Vagina (tissue), 2 donors: ENCODE measurements at places on chromosomes 16 and 17. TPM values are rescaled to one million over a fixed set of nuclear protein-coding genes. Genes with fewer than 3 reads are reported as not detected.

DNA sequence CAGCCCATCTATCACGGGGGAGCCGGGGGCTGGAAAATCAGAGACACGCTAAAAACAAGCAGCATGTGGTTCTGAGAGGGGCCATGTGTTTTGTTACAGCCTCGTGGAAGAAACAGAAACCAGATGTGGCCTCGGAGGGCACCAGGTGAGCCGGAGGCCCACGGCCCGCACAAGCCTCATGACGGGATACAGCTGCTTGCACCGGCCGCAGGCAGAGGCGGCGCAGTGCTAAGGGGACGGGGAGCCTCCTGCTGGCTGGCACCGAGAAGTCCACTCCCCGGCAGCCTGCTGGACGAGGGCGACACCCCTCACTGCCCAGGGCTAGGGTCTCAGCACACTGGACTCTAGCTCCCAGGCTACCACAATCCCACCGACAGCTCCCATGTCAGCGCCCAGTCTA is 19.2 kb downstream of the NDUFAF8 start:
- no peak overlapping the region for H3K4me3 ChIP-seq
- H3K27ac ChIP-seq, result no peak overlapping the region
- DNase-seq, result no peak

DNA sequence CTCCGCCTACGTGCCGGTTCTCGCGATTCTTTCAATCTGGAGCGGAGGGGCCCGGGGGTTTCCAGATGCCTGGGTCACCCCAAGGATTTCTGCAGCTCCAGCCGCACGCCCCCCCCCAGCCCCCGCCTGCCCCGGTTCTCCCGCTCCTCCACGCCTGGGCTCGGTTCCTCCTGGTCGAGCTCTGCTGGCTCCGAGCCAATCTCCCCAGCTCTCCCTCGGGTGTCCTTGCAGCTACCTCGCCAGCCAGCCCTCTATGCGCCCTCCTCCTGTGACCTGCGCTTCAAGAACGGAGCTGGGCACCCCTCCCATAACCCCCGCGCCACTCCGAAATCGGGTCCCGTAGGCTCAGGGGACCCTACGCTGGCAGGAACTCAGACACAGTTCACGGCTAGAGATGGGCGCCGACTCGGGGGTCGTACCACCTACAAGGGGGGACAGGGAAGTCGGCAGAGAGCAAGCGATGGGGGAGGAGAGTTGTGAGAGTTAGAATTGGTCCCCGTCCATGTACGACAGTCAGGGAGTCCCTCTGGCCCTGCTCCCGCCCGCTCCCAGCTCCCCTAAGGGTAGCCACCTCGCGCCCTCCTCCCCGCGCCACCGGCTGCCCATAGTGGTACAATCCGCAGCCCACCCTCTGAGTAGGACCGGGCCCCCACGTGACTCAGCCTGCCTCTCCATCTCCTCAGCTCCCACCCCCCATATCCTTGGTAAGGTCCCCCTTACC is 961 bp downstream of the FGF11 start:
- peaks cover 68% of the 10 kb centered on the region for H3K4me1 ChIP-seq
- peak overlapping the region; percentile 49 for H3K4me3 ChIP-seq
- no peaks in the 10 kb centered on the region for H3K27me3 ChIP-seq
- peak overlapping the region; percentile 81 for H3K27ac ChIP-seq
- no peaks in the 10 kb centered on the region for H3K36me3 ChIP-seq

DNA sequence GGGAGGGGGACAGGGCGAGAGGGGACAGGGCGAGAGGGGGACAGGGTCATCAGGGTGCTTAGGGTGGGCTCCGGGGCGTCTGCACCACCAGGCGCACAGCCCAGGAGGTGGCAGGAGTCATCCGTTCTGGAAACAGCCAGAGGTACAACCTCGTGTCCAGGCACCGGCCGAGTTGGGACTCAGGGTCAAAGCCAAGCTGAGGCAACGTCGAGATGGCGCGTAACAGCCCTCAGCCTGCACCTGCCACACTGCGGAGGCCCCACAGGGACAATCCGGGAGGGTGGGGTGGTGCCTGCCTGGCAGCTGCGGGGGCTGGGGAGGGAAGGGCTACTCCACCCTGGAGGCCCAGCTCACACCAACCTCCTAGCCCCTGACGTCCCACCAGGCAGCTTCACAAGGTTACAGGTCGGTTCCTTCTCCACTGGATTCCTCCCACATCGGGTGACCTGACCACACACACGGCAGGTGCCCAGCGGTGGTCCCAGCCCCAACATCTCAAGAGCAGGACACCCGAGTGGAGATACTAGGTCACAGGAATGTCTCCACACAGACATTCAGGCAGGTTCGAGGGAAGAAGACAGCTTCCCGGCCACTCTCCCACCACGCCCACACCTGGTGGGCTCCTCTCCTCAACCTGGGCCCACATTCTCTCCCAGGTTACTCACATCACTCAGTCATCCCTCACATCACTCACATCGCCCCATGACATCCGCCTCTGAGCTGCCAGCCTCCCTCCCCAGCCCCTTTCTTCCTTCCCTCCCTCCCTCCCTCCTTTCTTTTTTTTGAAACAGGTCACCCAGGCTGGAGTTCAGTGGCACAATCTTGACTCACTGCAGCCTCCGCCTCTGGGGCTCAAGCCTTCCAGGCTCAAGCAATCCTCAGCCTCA is 47.3 kb downstream of the RPH3AL start:
- no peak for DNase-seq
- H3K4me1 ChIP-seq, result peaks cover 11% of the 10 kb centered on the region
- H3K4me3 ChIP-seq, result no peak overlapping the region
- H3K36me3 ChIP-seq, result no peaks in the 10 kb centered on the region
- H3K27me3 ChIP-seq, result no peaks in the 10 kb centered on the region

GRCh38 chr17:68470961-68471360 is 13.7 kb upstream of the WIPI1 start:
- H3K36me3 ChIP-seq, result no peaks in the 10 kb centered on the region
- no peak overlapping the region for H3K4me3 ChIP-seq
- no peak overlapping the region for H3K27ac ChIP-seq
- H3K27me3 ChIP-seq, result no peaks in the 10 kb centered on the region

Gene WNT3
- total RNA-seq, result 1.5 TPM
